ENCODE measurements at places on chromosomes 3 and 15.

- peak; percentile 55 for DNase-seq
Measured at GRCh38 chr3:138946663-138947494, at the start of the genes FOXL2 and FOXL2NB. Gene FOXL2 (minus strand): TSS chr3:138947137. CDS start chr3:138946722, 415 bp downstream. Gene FOXL2NB (plus strand): TSS chr3:138947217. CDS start chr3:138947365, 148 bp downstream.

- no peak for DNase-seq
Measured at GRCh38 chr15:70470556-70471191, 292.7 kb downstream of the UACA start.

GRCh38 chr3:33385423-33385822 lies 54.8 kb downstream of the UBP1 start:
- DNase-seq: no peak

GRCh38 chr15:98163319-98164045 lies 203.0 kb downstream of the ARRDC4 start:
- no peak for DNase-seq

DNA sequence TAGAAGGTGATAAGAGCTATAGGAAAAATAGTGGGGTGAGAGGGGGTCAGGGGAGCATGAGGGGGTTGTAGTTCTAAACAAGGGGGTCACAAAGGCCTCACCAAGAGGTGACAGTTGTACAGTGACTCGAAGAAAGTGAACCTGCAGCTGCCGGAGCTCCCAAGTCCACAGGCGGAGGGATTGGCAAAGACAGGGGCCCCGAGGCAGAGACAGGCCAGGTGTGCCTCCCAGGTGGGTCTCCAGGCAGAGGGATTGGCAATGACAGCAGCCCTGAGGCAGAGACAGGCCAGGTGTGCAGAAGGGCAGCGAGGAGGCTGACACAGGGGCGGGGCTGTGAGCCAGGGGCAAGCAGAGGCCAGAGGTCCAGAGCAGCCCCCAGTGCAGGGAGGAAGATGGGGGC lies 63.7 kb downstream of the DNAJB8 start:
- peak; percentile 79 for DNase-seq

DNA sequence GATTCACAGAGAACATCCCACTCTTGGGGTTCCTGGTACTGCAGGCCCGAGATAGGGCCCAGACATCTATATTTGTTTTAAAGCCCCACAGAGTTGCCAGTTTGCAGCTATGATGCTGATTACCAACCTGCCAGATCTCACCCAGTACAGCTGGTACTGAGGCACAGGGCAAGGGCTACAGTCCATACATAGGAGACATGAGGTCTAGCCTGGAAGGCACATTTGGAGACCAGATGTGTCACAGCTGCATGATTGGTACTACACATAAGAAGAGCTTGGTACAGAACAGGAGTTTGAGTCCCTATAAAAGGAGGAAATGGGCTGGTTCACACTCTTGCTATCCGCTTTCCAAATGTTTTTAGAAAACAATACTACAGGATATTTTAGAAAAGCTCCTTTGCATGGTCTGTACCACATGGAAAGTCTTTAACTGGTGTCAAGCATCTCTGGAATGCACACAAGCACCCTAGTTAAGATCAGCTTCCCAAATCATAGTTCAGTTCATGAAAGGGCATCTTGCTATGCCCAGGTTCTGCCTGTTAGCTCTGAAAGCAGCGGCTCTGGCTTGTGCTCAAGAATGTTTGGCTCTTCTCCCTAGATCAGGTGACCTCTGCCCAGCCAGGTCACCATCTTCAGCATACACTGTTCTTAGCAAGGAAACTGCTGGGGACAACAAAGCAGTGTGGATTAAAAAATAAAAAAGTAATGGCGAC lies 20.6 kb downstream of the MTMR14 start:
- DNase-seq: no peak

DNA sequence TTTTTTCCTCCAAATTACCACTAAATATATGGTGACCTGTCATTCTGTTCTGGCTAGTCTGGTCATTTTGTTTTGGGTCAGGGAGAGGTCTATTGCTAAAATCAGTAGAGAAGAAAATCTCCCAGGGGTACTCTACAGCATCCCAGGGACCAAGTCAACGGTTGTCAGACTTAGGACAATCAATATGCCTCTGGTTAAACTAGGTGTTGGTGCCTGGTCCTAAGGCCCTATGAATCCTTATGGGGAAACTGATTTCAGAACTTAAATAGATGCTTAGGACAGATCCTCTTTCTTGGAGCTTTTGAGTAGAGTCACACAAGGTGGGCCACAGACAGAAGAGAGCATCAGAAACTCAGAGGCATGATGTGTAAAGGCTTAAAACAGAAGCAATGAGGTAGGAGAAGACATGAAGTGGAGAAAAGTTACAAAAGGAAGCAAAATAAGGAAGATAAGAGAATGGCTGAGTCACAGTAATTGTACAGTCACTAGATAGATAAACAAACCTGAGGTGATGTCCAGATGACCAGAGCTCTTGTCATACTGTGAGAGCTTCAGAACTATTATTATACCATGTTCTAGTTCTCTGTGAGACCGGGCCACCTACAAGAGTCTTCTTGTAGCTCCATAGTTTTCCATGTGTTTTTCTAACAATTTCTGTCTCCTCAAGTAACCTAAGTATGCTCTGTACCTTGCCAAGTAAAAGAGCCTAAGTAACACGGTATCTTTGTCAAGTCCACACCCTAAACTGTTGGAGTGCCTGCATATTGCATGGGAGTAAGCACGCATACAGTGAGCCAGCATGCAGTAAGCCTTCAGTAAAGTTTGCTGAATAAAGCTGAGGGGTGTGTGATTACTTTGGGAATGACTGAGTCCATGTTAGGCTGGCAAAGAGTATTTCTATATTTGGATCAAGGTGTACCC lies 44.6 kb upstream of the LEKR1 start:
- DNase-seq: no peak

- no peak for DNase-seq
Measured at GRCh38 chr3:50961386-50961785, 286.7 kb downstream of the DOCK3 start.

DNA sequence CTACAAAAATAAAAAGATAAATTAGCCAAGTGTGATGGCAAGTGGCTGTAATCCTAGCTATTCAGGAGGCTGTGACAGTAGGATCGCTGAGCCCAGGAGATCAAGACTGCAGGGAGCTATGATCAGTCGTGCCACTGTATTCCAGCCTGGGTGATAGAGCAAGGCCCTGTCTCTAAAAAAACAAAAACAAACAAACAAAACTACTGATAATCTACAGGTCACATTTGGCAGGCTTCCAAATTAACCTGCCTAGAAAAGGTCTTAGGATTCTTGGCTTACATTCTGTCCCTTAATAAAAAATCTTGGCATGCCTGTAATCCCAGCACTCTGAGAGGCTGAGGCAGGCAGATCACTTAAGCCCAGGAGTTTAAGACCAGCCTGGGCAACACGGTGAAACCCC lies 33.4 kb upstream of the SETD2 start:
- DNase-seq: no peak

DNA sequence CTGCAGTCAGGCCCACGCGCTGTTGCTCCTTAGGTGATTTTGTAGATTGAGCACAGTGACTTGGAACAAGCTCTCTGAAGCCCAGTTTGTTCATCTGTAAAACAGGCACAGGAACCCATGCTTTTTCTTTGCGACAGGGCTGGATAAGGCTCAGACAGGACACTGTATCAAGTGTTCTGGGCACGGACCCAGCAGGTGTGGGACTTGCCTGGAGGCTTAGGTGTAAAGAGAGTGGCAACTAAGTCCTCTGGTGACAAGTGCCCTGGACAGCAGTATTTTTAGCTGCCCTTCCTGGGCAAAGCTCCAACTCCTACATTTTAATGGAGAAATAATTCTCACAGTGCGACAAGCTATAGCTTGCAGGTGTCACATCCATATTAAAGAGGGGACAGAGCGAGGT lies 32.2 kb downstream of the CD276 start:
- DNase-seq: peak; percentile 81

- DNase-seq: no peak
Measured at GRCh38 chr3:48077815-48078214, 61.6 kb upstream of the MAP4 start.

DNA sequence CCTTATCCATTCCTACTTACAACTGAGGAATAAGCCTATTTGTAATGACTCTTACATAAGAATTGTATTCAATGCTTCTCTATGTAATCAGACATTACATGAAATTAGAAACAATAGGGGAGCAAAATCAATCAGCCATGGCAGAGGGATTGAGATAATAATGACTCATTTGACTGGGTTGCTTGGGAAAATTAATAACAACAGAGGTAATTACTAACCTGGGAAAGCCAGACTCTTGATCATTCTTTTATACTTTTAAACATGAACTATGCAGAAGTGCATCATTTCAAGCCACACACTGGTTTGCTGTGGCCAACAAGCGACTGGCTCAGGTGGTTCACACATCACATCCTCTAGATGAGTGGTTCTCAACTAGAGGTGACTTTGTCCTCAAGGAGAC lies 126.3 kb upstream of the CRBN start:
- DNase-seq: peak; percentile 6

DNA sequence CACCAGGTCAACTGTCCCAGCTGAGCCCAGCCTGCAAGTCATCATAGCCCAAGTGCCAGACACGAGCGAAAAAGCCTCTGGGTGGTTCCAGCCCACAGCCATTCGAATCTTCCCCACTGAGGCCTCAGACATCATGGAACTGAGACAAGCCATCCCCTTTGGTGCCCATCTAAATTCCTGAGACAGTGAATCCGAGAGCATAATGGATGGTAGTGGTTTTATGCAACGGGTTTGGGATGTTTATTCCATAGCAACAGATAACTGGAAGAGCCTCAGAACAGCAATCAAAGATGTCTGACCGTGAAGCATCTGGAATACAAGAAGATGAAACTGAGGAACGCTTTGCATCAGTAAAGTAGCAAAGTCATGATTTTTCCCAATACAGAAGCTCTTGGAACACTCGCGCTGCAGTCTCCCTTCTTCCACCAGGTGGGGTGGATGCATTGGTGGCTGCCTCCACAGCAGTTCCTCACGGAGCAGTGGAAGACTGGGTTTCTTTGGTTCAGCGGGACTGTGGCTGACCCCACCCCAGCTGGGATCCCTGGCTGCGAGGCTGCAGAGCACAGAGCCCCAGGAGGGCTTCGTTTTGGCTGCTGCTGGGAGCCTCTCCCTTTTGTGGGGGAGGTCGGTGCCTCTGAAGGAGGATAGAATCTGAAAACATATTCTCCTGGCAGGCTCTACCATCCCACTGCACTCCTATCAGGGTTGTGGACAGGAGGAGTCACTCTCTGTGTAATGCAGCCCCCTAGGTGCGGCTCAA lies 26.4 kb upstream of the PDE8A start:
- peak; percentile 1 for DNase-seq

DNA sequence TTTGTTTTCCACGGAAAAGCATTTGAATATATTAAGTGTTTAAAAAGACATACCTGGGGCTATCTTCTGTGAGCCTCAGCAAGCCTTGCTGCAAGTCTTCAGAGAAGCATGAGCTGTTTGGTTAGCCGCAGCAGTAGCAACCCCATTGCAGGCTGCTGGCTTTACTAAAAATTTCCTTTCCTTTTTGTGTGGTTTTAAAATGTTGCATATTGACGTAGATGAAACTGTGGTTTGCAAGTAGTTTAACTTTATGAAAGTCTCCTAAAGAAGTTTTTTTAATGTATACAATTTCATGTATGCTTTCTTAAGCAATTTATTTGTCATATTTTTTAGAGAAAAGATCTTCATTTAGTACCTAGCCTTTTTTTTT lies at the start of gene GPR171:
Gene GPR171, minus strand, starts transcription at position 166 of the 370 bp plus-strand sequence. CDS start 3,830 bp downstream, outside the sequence.
- DNase-seq: no peak

- DNase-seq: no peak
Measured at GRCh38 chr15:81293728-81294515, 30.0 kb downstream of the STARD5 start.

DNA sequence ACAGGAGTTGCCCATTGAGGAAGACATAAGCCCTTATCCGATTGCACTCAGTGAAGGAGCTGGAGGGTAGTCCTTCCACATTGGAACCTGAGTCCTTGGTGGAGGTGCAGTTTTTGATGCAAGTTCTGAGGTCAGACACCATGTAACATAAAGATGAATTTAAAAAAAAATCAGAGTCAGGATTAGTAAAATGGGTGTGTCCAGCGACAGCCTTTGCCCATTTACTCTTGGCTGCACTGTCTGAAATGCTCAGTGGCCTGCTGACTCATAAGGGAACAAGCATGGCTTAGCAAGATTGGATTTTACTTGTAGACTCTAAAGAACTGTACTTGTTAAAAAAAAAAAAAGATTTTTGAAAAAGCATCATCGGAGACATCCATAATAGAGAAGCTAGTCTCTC lies 241.1 kb upstream of the TOPAZ1 start:
- DNase-seq: no peak

DNA sequence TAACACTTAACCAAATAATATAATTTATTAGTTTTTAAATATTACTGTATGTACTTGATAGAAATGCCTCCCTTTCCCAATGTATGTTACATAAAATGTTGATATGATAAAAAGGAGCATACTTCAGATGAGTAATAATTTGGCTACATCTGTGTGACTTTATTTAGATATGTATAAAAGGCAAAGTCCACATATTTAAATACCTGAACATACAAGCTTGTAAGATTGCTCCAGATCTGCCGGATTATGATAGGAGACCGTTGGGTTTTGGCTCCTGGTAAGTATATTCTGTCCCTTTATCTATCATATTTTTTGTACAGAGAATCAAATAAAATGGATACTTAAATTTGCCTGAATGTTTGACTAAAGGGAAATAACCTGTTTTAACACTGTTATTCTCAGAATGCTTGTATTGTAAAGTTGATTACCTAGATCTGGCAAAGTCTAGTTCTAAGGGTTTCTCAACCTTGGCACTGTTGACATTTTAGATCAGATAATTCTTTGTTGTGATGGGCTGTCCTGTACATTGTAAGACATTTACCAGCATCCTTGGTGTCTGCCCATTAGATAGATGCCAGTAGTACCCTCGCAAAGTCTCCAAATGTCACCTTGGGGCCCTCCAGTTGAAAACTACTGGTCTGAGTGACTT lies 38.5 kb downstream of the LRCH3 start:
- no peak for DNase-seq

DNA sequence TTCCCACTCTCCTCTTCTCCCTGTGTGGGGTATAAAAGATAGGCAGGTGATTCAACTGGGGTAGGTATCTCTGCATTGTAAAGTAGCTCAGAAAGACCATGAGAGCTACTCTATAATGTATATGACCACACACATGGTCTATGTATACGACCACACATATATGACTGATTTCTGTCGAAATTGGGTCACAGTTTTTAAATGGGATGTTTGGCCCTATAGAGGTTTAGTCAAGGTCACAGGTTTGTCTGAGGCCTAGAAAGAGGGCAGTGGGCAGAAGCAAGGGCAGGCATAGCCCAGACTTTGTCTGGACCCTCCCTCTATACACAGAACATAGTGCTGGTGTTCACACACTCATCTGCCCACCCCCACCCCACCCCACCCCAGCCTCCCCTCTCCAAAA lies 4.4 kb downstream of the LAMP3 start:
- no peak for DNase-seq

Data from NCI-H1417 (cell line).